ENCODE measurements at places on chromosomes 4 and X.

GRCh38 chrX:88586317-88586716 is 160.7 kb upstream of the CPXCR1 start:
- DNase-seq = no peak

DNA sequence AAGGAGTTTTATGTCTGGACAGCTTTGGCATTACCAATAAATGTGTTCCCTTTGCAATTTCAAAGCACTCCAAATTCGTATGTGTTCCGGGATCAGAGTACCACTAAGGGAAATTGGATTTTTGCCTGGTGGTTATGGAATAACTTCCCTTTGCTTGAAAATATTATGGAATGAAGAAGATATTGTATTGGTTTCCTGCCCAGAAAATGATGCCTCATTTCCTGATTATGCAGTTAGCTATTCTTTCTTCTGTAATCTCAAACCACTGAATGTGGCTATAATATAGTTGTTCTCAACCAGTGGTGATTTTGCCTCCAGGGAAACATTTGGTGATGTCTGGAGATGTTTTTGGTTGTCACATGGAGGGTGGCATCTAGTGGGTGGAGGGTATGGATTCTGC is 142.9 kb downstream of the PCDH7 start:
- no peak for DNase-seq

GRCh38 chrX:106897259-106897658 is 5.9 kb downstream of the RIPPLY1 start:
- DNase-seq = peak; percentile 36

- DNase-seq = no peak
Observed at GRCh38 chr4:15425520-15425919, 2.3 kb upstream of the C1QTNF7 start.

GRCh38 chr4:162140051-162140683 is 23.6 kb downstream of the FSTL5 start:
- DNase-seq = no peak

GRCh38 chr4:122917731-122918130 is 4.7 kb downstream of the NUDT6 start:
- peak; percentile 77 for DNase-seq

GRCh38 chr4:165828928-165829327 is 44.1 kb upstream of the TLL1 start:
- DNase-seq = no peak
